Activated CD4-positive, alpha-beta T cell treated with anti-CD3 and anti-CD28 coated beads, Interleukin-2, amount 10 ng/mL, durations not matched to agents 7 days and 5 days (primary cell): ENCODE measurements at places on chromosomes 6 and 20. TPM values are rescaled to one million over a fixed set of nuclear protein-coding genes. Genes with fewer than 3 reads are reported as not detected.

Gene SLC22A7
- not detected for total RNA-seq

Gene TREM2
- total RNA-seq: not detected

Gene STK4
- 229 TPM for total RNA-seq

Gene RBM24
- not detected for total RNA-seq

Gene RNF114
- total RNA-seq: 55.8 TPM

Gene ALDH8A1
- total RNA-seq: 1.0 TPM

Gene TRAPPC3L
- not detected for total RNA-seq

Gene WFDC10A
- total RNA-seq: not detected

Gene KHDRBS2
- total RNA-seq: not detected

Gene DEFB132
- not detected for total RNA-seq

Gene NOX3
- total RNA-seq: not detected

Gene MYT1
- not detected for total RNA-seq

Gene MYH7B
- 0.04 TPM for total RNA-seq

Gene SLA2
- total RNA-seq: 87.3 TPM

Gene TBC1D32
- 12.4 TPM for total RNA-seq

Gene SAMD5
- not detected for total RNA-seq

Gene HLA-DMB
- total RNA-seq: 8.1 TPM

Gene HCRTR2
- total RNA-seq: not detected

Gene WFDC5
- not detected for total RNA-seq

Gene PRND
- not detected for total RNA-seq

Gene HUS1B
- 1.6 TPM for total RNA-seq

Gene SOX18
- total RNA-seq: 0.10 TPM

Gene TUBB1
- total RNA-seq: not detected

Gene CLIC5
- total RNA-seq: 3.7 TPM

Gene GOPC
- 25.4 TPM for total RNA-seq

Gene TGM3
- not detected for total RNA-seq

Gene SYCP2
- 7.6 TPM for total RNA-seq

Gene CEP57L1
- 17.1 TPM for total RNA-seq

Gene SYCP2L
- 0.37 TPM for total RNA-seq

Gene TULP1
- total RNA-seq: not detected

Gene SLC22A16
- not detected for total RNA-seq

Gene COL21A1
- total RNA-seq: not detected

Gene DAAM2
- total RNA-seq: not detected
